IPS DF 19.7 (cell line): ENCODE measurements at places on chromosomes 2 and 18.

DNA sequence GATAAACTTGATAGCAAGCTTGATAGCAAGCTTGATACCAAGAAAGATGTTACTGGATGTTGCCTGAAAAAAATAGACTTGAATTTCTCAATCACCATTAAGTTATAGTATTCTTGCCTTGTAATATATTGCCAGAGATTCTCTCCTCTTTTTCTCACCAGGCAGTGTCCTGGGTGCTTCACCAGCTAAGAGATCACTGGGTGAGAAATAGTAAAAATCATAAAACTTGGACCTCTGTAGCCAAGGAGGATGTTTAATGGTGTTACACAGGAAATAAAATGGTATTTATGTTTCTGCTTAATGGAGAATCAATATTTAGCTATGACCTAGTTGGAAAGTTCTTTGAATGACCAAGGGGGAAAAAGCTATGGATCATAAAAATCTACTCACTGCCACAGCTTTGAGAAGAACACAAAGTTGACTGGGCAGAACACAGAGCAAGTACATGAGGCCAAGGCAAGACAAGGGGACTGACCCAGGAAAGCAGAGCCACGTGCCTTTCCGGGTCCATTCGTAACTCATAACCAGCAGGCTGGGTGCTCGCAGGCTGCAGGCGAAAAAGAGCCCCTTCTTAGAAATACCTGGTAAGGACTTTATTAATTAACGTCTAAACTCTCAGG lies 129.4 kb upstream of the HNMT start:
- DNase-seq, result no peak

DNA sequence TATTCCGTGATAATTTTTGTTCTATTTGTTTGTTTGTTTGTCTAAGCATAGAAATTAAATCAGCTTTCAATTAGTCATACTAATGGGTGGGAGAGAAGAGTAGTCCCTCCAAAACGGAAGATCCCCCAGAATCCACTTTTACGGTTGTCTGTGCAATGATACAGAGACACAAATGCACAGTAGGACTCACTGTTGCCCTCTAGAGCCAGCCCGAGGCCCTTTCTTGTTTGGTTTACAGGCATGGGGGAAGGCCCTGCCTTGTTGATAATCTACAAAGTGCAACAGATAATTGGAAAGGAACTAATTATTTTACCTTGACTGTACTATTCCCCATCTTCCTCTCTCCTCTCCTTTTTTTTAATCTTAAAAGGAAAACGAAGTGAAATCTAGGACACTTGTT lies 121.1 kb downstream of the ACOXL start:
- no peak for DNase-seq

GRCh38 chr2:206728277-206729199 lies 10.3 kb upstream of the DYTN start:
- DNase-seq, result no peak

DNA sequence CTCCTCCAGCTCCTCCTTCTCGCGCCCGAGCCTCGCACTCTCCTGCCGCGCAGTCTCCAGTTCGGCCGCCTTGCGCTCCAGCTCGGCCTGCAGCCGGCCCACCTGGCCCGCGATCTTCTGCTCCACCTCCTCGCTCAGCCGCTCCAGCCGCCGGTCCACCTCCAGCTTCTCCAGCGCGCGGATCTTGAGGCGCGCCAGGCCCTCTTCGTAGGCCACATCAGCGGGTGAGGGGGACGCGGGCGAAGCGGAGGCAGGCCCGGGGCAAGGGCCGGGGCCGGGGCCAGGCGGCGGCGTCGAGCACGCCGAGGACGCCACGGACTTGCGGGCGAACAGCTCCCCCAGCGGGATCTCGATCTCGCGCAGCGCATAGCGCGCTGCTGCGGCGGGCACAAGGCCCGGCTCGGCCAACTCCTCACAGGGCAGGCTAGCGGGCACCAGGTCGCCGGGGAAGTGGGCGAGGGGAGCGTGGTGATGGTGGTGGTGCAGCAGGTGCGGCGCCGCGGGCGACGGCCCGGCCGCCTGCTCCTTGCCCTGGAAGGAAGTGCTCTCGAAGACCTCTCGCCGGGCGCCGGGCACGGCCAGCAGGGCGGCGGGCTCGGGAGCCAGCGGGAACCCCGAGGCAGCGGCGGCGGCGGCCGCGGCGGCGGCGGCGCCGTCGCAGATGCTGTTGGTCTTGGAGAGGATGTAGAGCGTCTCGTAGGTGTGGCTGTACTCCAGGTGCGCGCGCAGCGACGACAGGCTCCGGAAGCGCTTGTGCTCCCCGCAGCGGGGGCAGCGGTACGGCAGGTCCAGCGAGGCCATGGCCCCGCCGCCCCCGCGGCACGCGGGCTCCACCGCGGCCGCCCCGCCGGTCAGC lies 15.2 kb downstream of the FBXO41 start:
- no peak for DNase-seq

GRCh38 chr18:68803356-68803755 lies 5.5 kb downstream of the CCDC102B start:
- DNase-seq, result no peak
